ENCODE measurements at places on chromosomes 2 and 18.

DNA sequence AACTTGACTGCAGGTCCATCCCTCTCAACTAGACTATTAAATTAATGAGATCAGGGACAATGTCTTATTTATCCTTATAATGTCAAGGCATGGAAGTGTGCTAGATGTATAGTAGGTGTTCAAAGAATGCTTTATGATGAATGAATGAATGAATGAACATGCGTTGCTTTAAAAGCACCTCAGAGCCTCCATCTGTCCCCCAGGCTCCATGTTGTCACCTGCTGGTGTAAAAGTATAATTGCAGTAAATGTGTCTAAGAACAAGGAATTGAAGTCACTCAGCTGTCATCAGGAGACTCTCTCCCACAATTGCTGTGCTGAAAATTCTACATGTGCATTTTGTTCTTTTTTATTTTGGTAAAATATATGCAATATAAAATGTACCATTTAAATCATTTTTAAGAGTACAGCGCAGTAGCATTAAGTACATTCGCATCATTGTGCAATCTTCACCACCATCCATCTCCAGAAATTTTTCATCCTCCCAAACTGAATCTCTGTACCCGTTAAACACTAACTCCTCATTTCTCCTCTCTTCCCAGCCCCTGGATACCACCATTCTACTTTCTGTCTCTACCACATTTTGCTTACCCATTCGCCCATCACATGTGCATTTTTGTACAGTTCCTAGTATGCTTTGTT is 52.6 kb downstream of the GNAL start:
- peak; percentile 34 for DNase-seq

DNA sequence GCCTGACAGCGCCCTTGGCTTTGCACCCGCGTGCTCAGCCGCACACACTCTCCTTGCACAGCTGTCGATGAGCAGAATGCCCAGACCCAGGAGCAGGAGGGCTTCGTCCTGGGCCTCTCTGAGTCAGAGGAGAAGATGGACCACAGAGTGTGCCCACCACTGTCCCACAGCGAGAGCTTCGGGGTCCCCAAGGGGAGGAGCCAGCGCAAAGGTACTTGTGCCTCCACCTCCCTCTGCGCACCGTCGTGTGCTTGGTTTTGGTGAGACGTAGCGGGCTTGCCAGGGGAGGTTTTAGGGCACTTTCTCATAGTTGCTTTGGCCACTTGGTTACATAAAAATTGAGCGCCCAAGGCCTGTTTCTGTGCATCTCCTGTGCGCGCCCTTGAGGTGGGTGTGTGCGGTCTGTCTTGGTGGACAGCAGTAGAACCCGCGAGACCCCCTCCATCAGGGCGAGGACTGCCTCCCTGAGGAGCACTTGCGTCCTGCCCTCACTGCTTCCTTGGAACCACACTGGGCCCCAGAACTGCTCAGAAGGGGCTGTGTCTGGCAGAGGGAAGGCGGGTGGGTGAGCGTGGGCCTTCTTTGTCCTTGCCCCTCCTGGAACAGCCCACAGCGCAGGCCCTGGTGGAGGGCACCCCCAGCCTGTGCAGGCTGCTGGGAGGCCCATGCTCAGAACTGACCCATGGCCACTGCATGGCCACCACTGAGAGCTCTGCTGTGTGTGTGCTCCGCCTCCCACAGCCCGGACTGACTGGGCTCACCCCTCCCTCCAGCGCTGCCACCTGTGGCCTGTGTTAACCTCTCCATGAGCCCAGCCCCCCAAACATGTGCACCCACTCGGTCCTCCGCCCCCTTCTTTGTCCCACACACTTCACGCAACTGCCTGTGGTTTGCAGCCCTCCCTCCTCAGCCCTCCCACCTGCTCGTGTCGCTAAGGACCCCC is 95.9 kb downstream of the DGKD start:
- no peak for DNase-seq

DNA sequence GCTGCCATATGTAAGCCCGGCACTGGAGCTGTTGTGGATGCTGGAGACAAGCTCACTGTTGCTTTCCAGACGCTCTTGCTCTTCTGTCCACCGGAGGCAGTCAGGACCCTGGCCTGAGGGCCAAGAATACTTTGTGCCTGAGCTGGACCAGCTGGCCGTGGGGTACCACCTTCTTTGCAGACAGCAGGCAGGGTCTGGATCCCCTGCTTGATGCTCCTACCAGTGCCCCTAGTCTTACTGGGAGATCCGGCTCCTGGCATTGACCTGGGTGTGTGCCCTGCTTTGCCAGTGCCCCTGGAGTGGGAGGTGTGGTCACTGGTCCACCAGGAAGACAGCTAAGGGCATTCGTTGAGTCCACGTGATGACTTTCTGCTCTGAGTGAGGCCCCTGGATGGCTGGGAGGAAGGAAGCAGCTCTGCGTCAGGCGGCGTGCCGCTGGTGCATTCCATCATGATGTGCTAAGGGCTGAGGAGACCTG is 59.3 kb downstream of the LRRFIP1 start:
- no peak for DNase-seq

DNA sequence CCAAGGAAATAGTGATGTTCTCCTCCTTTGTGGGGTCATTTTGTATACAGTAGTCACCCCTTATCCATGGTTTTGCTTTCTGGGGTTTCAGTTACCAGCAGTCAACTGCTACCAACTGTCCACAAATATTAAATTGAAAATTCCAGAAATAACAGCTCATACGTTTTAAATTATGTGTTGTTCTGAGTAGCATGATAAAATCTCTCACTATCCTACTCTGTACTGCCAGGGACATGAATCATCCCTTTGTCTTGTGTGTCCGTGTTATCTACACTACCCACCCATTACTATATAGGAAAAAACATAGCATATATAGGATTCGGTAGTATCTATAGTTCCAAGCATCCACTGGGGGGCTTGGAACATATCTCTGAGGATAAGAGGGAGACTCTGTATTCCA is 120.9 kb upstream of the DCC start:
- no peak for DNase-seq

DNA sequence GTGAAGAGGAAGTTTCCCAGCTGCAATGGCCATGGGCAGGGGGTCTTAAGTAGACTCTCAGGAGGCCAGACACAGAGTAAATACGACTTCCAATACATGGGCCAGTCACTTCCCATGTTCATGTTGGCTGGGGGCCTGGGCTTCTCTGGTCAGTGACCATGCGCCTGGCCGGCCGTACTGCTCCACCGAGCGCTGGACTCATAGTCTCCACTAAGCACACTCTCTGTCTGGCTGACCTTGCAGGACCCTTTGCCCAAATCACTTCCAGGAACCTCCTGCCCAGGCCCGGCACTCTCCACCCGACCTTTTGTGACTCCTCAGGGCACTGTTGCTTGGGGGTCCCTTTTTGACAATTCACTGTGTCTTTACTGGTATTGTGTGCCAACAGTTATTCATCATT is 69.3 kb downstream of the SOWAHC start:
- no peak for DNase-seq

GRCh38 chr2:188607501-188607900 is 315.8 kb downstream of the GULP1 start:
- DNase-seq: no peak

GRCh38 chr2:129831018-129831417 is 148.4 kb upstream of the RAB6C start:
- no peak for DNase-seq

DNA sequence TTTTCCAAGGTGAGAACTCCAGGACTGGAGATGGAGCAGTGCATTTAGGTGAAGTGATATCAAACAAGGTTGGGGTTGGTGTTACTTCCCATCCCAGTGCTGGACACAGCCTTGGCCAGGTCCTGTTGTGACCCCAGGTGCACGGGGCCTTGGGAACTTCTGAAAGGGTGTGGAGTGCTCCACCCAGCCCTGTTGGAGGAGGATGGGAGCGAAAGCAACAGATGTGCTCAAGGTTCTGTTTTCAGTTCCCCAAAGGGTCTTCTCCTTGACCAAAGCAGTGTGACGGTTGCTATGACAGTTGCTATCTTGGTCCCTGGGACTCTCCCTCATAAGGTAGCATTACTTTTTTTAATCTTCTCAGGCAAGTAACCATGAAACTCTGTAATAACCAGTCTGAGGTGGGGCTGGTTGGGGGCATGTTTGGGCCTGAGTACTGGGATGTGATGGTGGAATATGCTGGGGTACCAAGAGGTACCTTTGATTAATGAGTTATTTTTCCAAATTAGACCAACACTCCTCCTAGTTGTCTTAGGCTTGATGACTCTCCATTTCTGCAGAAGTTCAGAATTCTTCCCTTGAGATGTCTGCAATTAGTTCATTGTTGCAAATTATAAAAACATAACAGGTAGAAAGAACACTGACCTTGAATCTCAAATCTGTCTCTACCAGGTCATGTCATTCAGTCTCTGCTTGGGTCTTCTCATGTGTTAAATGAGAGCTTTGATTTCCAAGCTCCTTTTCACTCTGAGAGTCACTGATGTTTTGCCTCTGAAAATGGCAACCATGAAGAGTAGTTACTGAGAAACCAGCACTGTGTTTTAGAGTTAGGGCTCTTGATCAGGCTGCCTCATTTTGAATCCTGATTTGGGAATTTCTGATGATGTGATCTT is 154.5 kb downstream of the RPIA start:
- no peak for DNase-seq

- DNase-seq: no peak
Measured at GRCh38 chr2:104880076-104880475, 26.2 kb downstream of the POU3F3 start.

DNA sequence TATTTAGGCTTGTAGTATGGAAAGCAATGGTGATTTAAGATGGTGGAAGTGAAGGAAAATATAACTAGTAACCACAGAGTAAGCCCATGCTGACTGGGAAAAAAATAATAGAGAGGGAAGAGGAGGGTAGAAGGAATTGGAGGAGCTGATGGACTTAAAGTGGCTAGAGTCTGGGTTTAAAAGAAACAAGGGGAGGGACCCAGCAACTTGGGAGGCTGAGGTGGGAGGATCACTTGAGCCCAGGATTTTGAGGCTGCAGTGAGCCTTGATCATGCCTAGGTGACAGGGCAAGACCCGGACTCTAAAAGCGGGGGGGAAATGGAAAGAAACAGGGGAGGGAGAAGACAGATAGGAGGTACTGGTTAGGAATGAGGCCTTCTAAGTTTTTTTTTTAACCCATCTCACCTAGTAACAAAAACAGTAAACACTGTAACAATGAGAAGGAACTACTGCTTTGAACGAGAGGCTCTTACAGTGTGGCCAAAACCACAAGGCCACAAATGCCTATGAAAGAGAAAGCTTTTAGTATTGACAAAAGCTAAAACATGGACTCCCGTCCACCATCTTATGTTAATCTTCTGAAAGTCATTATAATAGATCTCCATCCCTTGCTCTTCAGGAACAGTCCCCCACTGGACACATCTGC is 26.6 kb downstream of the METTL8 start:
- no peak for DNase-seq

- no peak for DNase-seq
Measured at GRCh38 chr2:104914509-104914908, 60.6 kb downstream of the POU3F3 start.

GRCh38 chr2:232592772-232593395 is 40.5 kb upstream of the EFHD1 start:
- no peak for DNase-seq

- no peak for DNase-seq
Measured at GRCh38 chr18:79856119-79857007, 58.6 kb downstream of the KCNG2 start.

- no peak for DNase-seq
Measured at GRCh38 chr2:100107440-100107839, 35.0 kb downstream of the AFF3 start.

GRCh38 chr2:21042958-21043743 is 722 bp downstream of the APOB start:
- peak; percentile 66 for DNase-seq

GRCh38 chr2:148132412-148132811 is 111.5 kb downstream of the MBD5 start:
- DNase-seq: no peak

GRCh38 chr2:68385220-68385906 is 20.3 kb downstream of the PLEK start:
- DNase-seq: no peak

GRCh38 chr18:58407263-58407648 is 221.6 kb downstream of the ALPK2 start:
- DNase-seq: no peak

DNA sequence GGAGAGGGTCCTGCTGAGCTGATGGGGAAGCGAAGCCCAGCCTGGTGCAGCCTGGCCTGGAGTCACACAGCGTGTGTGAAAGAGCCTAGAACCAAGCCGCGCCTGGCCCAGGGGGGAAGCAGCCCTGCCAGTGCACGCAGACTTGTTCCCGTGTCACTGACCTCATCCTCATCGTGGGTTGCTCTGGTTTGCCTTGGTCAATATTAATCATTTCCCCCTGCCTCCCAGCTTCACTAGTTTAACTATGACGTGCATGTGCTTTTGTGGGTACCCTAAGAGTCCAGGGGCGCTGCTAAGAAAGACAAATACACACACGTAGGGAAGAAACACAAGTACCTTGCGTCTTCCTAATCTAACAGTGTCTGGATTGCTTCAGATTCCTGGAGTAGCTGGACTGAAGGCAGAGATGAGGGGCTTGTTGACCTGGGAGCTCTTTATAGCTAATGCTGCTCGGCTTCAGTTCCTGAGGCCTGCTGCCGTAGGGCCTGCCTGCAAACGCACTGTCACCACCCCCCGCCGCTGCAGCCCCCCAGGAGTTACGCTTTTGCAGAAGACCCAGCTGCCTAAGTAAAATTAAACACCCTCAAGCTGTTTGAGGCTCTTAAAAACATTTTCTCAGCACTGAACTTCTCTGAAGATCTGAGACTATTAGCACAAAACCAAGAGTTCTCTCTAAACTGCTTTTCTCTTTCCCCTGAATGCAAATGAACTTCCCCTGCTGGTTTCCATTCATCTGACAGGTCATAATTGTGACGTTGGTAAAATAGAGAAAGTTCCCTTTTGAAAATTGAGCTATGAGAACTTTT is 159.2 kb downstream of the FAM210A start:
- DNase-seq: no peak

DNA sequence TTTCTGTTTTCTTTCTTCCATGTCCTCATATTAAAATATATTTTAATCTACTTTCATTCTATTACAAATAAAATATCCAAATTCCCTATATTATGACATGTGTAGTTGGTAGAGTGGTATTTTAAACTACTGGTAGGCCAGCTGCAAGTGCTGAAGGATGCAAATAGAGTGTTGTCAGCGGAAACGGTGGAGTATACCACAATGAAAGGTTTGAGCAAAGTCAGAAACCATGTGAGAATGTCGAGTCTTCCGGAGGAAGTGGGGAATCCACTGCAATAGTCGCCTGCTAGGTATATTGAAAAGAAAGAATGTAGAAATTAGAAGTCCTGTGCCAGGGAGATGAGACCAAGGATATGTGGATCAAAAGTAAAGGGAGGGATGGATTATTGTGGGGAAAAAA is 373.9 kb downstream of the DSEL start:
- no peak for DNase-seq

DNA sequence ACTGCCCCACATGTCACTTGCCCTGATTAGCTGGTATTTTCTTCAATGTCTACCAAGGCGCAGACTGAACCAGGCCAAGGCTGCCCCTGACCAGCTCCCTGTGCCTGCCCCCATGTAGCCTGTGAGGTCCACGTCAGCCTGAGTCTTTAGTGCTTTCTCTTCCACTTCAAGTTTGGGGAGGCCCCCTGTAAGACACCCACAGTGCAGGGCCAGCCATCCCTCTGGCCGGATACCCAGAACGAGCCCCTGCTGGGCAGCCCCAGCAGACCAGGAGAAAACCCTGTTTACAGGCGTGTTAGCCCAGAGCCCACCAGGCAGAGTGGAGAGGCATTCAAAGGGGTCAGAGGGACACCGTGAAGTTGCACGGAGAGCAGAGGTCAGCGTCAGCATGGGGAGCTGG is 92.4 kb downstream of the TFCP2L1 start:
- no peak for DNase-seq

GRCh38 chr2:3873899-3874298 is 170.5 kb downstream of the DCDC2C start:
- DNase-seq: no peak

GRCh38 chr2:229376866-229377265 is 105.8 kb upstream of the PID1 start:
- no peak for DNase-seq
